ENCODE measurements at places on chromosomes 6 and 20. TPM values are rescaled to one million over a fixed set of nuclear protein-coding genes. Genes with fewer than 3 reads are reported as not detected.

Gene PLA2G7
- 0.48 TPM for total RNA-seq

DNA sequence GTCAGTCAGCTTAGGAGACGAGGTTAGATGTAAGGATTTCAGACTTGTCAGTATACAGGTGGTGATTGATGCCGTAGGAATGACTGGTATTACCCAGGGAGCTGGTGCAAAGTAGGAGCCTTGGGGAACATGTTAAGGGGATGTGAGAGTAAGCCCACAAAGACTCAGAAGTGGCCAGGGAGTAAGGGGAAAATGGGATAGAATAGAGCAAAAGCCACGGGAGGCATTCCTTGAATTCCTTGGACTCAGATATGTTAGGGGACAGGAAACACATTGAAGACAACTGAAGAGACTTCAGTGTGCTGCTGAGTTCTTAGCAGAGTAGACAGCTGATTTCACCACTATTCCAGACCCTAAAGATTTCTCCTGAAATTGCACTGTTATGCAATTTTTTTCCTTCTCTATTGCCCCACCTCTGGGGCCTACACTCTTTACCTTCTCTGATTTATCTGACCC is 1.2 kb upstream of the ACAT2 start:
- DNase-seq = peak; percentile 77

DNA sequence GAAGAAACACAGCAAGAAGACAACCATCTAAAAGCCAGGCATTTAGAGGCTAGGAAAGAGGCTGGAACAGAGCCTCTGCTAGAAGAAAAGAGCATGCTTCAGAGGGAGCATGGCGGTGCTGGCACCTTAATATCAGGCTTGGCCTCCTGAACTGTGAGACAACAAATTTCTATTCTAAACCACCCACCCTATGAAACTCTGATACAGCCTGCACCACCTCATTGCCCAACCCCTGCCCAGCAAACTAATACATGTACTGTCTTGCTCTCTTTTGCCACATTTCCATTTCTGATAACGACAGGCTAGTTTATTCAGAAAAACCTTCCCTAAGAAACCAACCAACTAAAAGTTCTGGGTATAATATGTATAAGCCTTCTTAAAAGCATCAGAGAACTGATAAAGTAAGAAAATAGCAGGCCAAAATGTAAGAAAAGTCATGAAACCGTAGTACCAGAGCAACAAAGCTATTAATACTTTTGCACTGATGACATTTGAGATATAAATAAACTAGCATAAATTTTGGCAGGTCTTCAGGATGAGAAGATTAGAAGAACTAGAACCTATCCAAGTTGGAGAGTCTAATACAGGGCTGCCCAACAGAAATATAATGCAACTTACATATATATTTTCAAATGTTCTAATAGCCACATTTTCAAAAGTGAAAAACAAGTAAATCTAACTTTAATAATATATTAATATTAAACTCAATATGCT is 184.7 kb upstream of the HSF2 start:
- DNase-seq = no peak

GRCh38 chr20:11907621-11908020 is 10.1 kb upstream of the BTBD3 start:
- no peak for DNase-seq
